ENCODE measurements at places on chromosomes 1 and 21. TPM values are rescaled to one million over a fixed set of nuclear protein-coding genes. Genes with fewer than 3 reads are reported as not detected.

PRDM16 gene
- 0.44 TPM for total RNA-seq

MAP10 gene
- total RNA-seq = 2.4 TPM

KRTAP10-4 gene
- not detected for total RNA-seq

TFF3 gene
- 1.7 TPM for total RNA-seq

COA7 gene
- total RNA-seq = 17.8 TPM

TSPEAR gene
- not detected for total RNA-seq

RBBP5 gene
- 8.7 TPM for total RNA-seq

CD5L gene
- 0.93 TPM for total RNA-seq

RIPPLY3 gene
- 0.18 TPM for total RNA-seq

OLFML2B gene
- 2.1 TPM for total RNA-seq

CA6 gene
- total RNA-seq = not detected

KRTAP12-1 gene
- total RNA-seq = not detected

DIPK1A gene
- 25.3 TPM for total RNA-seq

LRRC40 gene
- total RNA-seq = 9.6 TPM

ESRRG gene
- 0.11 TPM for total RNA-seq

All from right lobe of liver (tissue), 6 donors.